ENCODE measurements at places on chromosomes 11 and 22.

DNA sequence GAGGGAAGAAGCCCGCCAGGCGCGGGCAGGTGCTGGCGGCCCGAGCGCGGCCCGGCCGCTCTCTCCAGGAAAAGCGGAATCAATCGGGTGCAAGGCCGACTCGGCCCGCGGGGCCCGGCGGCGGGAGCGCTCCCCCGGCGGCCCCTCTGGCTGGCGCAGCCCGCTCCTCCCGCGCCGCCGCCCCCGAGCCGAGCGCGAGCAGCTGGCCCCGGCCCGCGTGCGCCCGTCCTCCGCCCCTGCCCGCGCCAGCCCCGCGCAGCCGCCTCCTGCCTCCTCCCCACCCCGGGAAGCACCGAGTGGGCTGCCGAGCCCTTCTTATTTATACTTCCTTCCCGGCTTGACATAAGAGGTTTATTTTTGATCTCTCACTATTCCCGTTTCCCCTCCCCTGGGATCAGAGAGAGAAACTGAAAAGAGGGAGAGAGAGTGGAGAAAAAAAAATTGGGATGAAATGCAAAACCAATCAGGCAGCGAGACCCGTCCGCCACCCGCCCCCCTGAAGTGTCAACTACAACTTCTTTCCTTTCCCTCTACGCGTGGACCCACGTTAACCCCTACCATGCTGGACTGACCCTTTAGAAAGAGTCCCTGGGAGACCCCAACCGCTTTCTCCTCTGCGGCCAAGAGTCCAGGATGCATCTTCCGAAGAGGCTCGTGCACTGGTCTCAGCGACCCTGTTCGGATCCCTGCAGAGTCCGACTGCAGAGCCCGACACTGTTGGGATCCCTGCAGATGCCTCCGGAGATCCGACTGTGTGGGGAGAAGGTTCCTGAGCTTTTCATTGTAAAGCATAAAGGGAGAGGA is at the start of gene ADAMTS8:
ADAMTS8 (minus strand) TSS at position 294 of the 804 bp plus-strand sequence. CDS start 323 bp downstream, outside the sequence.
- DNase-seq = no peak

DNA sequence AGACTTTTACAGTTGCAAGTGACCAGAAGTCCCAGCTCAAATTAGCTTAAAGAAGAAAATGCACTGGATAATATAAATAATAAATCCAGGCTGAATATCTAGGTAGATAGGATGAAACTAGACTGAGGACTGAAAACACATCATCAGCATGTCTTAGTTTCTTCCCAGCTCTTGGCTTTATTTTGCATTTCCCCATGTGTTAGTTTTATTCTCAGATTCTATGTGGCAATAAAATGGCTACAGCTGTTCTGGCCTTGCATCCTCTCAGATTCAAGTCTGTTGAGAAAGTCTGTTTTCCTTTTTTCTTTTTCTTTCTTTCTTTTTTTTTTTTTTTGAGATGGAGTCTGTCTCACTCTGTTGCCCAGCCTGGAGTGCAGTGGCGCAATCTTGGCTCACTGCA is 22.6 kb upstream of the CAT start:
- no peak for DNase-seq

DNA sequence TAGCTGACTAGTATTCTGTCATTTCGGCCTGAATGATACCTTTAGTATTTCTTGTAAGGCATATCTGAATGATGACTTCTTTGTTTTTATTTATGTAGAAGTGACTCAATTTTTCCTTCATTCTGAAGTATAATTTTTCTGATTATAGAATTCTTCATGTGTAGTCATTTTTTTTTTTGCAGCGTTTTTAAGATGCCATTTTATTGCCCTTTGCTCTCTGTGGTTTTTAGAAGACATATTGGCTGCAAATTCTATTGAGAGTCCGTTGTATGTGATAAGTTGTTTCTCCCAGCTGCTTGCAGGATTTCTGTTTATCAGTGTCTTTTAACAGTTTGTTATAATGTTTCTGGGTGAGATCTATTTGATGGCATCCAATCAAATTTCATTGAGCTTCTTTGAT is 1224.8 kb downstream of the JRKL start:
- no peak for DNase-seq

GRCh38 chr22:46394622-46395021 is 59.1 kb downstream of the TRMU start:
- no peak for DNase-seq

GRCh38 chr22:39219071-39220039 is 25.4 kb downstream of the PDGFB start:
- DNase-seq = no peak

DNA sequence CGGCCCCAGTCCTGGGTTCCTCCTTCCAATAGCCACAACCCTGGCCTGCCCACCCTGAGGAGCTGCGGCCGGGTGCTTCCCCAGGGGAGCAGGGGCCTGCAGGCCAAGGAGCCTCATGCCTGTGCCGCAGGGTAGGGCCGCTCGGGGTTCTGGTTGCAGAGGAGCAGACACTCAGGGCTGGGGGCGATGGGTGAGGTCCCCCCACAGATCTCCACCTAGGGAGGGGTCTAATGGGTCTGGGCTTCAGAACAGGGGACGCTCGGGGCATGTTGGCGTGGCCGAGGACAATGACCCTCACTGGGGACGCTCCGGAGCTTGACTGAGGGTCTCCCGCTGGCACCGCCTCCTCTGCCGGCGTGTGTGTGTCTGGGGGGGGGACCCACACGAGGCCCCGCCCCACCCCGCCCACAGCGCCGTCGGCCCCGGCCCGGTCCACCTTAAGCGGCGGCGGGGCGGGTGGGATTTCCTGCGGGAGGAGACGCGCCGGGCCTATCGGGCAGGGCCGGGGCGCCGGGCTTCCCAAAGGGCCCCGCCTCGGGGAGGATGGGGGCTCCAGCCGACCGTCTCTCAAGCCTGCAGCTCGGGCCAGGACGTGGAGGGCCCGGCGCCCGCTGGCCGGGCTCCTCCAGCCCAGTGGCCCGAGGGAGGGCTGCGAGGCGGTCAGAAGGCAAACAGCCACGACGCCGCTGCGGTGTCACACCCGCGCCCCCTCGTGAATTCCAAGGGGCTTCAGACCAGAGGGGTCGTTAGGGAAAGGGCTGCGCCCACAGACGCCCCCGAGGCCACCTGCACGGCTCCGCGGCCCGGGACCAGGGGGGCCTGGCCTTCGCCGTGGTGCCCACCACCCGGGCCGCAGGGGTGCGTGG is 640 bp upstream of the ZDHHC8 start:
- DNase-seq = no peak

DNA sequence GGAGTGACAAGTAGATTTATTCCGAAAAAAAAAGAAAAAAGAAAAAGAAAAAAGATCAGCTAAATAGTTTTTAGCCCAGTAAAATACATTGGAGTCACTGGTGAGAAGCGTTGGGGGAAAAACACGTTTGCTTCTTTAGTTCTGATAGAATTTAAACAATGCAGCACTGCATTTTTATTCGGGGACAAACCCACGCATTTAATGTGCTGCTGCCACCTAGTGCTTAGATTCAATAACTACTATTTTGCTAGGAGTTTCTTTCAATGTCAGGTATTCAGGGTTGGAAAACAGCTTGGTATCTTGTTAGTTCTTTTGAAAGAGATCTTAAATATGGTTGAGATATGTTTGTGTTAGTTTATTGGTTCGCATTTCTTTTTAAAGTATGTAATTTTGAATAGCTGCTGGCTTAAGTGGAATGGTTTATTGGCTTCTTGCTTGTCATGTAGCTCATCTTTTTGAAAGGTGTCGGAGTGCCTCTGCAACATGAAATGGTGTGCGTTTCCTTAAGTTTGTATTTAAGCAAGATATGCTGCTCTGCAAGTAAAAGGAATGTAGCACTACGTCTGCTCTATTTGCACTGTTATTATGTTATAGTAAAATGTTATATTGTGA is 41.9 kb downstream of the SVIP start:
- no peak for DNase-seq

DNA sequence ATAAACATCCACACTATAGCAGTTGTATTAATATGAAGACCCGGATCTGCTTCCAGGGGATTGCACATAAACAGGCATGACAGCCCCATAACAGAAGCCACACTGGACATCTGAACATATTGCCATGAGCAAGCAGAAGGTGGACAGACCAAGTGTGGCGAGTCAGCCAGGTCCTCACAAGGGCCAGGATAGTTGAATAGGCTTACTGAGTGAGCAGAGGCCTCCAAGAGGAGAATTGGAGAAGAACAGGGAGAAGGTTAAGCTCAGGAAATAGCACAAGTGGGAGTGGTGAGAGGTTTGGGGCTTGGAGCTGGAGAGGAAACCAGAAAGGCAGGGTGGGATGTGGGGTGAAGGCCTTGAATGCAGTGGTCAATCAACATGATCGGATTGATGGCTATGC is 10.8 kb downstream of the SLC35C1 start:
- DNase-seq = no peak

DNA sequence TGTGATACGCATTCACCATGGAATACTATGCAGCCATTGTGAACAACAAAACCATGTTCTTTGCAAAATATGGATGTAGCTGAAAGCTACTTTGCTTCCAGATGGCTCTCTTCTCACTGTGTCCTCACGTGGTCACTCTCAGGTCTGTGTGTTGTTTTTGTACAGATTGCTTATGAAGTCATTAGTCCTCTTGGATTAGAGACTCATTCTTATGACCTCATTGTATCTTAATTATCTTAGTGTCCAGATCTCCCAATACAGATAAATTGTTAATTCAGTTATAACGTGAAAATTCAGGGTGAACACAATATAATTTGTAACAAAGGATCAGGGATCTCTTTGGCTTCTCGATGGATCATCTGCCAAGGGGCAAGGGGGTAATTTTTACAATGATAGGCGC is 100.4 kb upstream of the TOP3B start:
- DNase-seq = no peak

DNA sequence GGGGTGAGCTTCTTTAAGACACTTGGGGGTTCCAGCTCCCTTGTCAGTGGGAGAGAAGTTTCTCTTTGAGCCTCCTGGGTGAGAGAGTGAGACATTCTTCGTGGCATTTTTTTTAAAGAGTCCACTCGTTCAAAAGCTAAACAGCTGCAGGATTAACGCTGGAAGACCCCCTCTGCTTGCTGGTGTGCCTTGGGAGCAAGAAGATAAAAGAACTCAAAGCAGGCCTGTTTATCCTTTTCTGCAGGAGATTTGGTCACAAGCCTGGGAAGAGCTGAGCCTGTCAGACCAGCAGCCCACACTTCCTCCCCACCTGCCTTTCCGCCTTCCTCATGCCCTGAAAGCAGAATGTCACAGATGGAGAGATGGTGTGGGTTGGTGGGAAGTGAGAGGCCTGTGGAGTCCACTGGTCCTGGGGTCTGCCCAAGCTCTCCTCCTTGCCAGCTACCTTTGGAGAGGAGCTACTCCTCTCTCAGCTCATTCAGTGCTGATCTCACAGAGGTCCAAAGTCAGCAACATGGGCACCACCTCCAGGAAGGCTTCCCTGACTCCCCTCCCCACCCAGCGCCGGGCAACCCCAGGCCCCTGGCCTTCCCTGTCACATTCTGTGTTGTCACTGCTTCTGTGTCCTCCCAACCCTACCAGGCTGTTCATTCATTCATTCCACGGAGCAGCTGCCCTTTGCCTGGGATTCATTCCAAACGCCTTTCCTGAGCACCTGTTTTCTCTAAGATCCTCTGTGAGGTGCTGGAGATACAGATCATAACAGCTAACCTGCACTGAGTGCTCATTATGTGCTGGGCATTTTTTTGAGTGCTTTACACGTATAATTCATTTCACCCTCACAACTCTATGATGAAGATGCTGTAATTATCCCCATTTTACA is 6.7 kb downstream of the GDPD5 start:
- no peak for DNase-seq
